Stimulated activated naive CD4-positive, alpha-beta T cell (primary cell): ENCODE measurements at places on chromosomes 2 and 18.

DNA sequence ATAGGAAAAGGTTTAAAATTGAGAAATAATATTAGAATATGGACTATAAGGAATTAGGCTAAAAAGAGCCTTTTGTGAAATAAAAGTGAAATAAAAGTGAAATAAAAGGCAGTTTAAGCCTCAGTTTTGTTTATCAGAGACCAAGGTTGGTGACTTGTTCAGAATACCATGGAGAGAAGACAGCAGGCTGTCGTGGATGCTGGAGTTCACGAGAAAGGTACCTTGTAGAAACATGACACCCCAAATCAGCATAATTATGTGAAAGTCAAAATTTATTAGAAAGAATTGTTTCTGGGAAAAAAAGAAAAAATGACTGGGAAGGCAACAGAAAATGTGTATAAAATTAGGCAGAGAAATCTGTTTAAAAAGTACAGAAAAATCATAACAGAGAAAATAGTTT lies 46.5 kb upstream of the SPAG16 start:
- DNase-seq = no peak

GRCh38 chr2:127810156-127810618 lies 784 bp downstream of the WDR33 start:
- DNase-seq = no peak

DNA sequence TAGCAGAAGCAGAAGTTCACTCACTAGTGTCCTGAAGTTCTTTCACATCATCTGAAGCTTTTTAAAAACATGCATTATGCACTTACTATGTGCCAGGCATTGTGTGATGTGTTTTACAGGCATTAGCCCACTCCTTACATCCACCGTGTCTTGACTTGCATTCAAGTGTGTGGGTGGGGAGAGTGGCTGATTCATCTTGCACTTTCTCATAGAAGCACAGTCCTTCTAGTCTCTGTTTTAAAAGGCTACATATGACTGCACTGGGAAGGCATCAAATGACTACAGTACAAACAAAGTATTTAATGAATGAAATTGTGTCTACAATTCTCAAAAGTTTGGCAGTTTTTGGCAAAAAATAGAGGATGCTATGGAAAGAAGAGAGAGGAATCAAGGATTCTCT lies 21.6 kb upstream of the DSC3 start:
- no peak for DNase-seq

GRCh38 chr2:2523461-2524347 lies 192.6 kb upstream of the MYT1L start:
- DNase-seq = no peak

- no peak for DNase-seq
Measured at GRCh38 chr2:72454189-72454588, 306.5 kb upstream of the CYP26B1 start.

DNA sequence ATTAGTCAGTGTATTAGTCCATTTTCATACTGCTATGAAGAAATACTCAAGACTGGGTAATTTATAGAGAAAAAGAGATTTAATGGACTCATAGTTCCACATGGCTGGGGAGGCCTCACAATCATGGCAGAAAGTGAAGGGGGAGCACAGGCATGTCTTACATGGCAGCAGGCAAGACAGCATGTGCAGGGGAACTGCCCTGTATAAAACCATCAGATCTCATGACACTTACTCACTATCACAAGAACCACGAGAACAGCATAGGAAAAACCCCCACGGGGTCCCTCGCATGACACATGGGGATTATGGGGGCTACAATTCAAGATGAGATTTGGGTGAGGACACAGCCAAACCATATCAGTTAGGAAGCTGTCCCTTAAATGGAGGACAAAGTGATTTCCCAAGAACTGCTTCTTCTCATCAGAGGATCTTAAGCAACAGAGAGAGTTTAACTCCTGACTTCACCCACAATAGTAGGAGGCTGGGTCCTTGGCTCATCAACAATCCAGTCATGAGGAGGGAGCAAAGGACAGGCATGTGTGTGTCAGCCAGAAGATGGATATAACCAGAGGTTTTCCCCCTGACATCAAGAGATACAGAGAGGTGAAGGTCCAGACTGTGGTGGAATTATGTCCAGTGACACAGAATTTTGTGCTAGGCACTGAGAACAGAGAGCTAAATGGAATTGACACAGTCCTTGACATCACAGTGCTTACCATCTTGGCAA lies 203.8 kb upstream of the SH3BP4 start:
- DNase-seq = no peak

DNA sequence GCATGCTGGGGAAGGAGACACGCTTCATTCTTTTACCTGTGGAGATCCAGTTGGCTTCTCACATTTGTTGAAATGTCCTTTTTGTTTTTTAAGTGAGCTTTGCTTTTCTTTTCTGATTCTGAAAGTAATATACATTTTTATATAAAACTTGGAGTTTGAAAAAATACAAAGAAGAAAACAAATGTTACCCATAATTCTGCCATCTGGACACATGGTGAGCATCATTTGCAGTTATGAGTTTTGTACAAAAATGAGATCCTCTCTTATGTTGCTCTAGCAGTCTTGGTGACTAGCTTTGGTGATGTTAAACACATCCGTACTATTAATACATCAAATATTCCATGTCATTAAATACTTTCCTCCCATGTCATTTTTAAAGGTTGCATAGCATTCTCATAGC lies 101.1 kb upstream of the OTOS start:
- no peak for DNase-seq

GRCh38 chr2:20467789-20468548 lies 21.1 kb downstream of the RHOB start:
- no peak for DNase-seq

- no peak for DNase-seq
Measured at GRCh38 chr2:186575302-186575701, 14.6 kb upstream of the ITGAV start.

GRCh38 chr2:44748-45341 lies 1.5 kb downstream of the FAM110C start:
- DNase-seq = no peak

DNA sequence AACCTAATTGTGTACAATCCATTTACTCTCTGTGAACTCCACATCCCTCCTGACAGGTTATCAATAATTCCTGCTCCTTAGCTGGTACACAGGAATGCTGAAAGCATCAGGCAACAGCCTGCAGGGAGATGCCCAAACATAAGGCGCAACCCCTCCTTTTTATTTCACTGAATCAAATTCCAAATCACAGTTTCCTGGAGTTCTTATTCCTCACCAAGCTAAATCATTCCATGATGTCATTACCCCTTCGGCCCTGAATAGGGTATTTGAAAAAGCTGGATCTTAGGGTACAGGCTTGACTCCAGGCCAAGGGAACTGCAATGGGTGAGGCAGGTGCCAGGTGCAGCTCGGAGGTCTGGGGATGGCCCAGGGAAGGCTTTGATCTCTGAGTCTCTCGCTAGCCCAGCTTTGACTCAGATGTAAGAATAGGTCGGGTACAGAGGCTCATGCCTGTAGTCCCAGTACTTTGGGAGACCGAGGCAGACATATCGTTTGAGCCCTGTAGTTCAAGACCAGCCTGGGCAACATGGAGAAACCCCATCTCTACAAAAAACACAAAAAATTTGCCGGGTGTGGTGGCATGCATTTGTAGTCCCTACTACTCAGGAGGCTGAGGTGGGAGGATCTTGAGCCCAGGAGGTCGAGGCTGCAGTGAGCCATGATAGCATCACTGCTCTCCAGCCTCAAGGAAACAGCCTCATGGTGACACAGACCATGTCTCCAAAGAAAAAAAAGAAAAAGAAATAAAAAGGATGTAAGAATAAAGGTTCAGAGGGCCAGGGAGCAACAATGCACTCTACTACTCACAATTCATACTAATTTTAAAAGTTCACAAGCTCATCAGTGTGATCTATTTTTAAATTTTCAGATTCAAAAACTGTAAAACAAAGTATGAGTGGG lies 6.8 kb downstream of the FHL2 start:
- no peak for DNase-seq

GRCh38 chr2:200405599-200406298 lies 99.3 kb downstream of the SPATS2L start:
- no peak for DNase-seq

GRCh38 chr18:67864677-67865340 lies 348.3 kb upstream of the DSEL start:
- no peak for DNase-seq
